ENCODE measurements at places on chromosomes 1 and 21.

- DNase-seq: no peak
Observed at GRCh38 chr1:1136547-1137230, 20.8 kb upstream of the C1orf159 start.

DNA sequence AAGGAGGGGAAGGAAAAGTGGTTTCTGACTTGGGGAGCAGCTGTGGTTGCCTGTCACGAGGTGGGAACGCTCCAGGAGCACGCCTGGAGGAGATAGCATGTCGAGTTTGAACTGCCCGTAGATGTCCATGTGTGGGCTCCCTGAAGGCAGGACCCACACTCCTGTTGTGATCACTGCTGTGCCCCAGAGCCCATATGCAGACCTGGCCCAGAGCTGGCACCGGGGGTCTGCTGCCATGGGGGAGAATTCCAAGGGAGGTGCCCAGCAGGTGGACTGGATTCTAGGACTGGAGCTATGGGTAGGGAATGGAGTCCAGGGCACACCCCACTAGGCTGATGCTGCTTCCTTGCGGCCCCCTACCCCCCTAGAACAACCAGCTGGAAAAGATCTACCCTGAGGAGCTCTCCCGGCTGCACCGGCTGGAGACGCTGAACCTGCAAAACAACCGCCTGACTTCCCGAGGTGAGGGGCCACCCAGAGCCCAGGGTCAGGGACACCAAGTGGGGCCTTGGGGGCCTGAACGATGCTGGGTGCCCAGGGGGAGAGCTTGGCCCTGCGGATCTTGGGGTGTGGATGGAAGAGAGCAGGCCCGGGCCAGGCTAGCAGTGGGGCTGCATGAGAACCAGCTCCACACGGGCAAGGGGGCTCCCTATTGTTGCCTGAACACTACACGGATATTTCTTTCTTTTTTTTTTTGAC is 9.3 kb downstream of the PODN start:
- no peak for DNase-seq

- no peak for DNase-seq
Observed at GRCh38 chr1:167532964-167533824, 14.9 kb upstream of the CD247 start.

DNA sequence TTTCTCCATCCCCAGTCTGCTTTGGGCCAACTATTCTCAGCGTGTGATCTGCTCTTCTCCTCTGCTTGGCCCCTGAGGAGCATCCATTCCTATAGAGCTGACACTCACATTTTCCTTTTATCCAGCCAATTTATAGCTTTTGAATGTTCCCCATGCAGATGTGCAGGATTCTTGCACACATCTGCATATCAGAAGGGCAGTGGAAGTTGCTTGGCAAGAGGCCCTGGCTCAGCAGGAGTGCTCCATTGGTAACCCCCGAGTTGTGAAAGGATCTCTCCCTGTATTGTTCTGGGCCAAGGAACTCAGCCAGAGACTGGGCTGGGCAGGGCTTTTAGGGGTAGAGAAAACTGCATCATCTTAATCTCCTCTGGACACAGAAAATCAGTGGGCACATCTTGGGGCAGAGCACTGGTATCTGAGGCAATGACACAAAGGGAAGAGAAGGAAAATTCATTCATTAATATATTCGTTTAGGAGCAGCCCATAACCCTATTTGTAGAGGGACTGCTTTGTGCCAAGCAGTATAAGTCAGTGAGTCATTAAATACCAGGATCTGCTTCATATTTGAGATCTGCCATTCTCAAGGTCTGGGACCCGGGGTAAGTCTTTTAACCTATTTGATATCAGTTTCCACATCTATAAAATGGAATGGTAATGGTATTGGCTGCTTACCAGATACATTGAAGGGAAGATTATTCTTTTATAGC is 31.0 kb upstream of the BEND5 start:
- DNase-seq: no peak

GRCh38 chr1:60978421-60979357 is 103.7 kb upstream of the NFIA start:
- no peak for DNase-seq

- DNase-seq: no peak
Observed at GRCh38 chr1:95230256-95230655, 3.8 kb upstream of the RWDD3 start.

- DNase-seq: no peak
Observed at GRCh38 chr1:202844259-202844658, 33.5 kb downstream of the PCAT6 start.

- DNase-seq: peak; percentile 43
Observed at GRCh38 chr1:221839782-221840395, 98.0 kb upstream of the DUSP10 start.

DNA sequence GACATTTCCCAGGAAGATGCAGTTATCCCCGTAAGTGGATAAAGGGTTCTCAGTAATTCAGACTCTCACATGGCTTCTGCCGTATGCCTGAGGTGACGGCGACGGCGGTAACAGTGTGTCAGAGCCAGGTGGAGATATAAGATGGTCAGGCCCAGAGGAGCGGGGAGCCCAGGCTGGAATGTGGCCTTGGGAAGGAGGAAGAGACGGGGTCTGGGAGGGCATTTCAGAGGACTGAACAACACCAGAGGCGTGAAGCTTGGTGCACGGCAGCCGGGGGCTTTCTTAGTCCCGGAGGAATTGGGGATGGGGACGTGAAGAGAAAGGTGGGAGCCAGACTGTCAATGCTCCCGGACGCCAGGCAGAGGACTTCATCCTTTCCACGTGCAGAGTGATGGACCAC is 1.0 kb downstream of the RER1 start:
- no peak for DNase-seq

DNA sequence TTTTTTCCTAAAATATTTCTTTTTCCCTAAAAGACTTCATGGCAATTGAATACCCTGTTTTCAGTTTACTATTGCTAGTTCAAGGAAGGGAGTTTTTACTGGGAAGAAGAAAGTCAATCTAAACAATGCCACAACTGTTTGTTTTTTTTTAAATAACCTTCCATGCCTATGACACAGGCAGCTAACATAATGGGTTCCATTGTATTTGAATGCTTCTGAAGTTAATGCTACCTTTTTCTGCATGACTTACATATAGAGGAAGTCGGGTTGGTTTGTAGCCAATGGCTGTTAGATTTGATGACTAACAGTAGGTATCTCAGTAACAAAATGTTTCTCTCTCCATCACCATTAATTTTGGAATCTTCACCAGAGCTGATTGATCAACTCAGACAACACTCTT is 134.0 kb downstream of the KIF26B start:
- no peak for DNase-seq

DNA sequence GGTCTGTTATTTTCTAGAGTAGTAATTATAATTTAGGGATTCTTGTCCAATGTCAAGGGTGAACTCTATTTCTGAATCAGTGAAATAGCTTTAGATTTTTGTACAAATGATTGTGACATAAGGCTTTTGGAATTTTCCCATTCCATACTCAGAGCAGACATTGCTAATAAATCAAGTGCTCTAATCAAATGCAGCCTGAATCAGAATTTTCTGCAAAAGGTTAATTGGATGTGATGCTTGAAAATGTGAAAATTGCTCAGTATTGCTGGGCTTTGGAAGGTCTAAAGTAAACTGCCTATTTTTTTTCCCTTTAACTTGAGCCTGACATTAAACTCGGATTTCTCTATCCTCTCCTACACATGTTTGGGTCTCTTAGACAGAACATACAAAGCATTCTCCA is 23.2 kb downstream of the SGIP1 start:
- DNase-seq: no peak

GRCh38 chr1:162319493-162320175 is 57.0 kb downstream of the SPATA46 start:
- no peak for DNase-seq

DNA sequence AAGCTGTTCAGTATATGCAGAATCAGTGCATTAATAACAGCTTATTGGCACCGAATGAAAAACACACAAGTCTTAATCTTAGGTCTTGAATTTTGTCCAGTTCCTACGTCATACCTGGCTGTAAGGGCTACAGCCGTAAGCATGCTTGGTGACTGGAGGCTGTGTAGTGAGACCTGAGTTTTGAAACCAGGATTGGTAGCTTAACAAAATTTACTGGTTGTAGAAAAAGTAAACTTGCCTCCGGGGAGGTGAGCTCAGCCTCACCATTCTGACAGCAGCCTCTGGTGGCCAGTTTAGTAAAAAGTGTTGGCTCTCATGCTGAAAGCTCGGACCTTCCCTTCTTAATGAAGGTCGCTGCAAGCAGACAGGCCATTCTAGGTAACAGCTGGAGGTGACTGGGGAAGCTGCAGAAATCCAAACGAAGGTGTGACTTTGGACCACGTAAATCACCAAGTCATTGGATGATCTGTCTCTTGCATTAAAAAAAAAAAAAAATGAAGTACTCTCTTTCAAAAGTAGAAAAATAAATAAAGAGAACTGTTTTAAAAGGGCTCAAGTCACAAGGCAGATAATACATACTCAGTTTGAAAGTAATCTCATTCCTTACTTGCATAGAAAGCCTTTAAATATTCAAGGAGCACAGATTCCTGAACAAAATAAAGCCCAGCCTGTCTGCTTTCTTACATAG is 48.9 kb downstream of the HLCS start:
- DNase-seq: no peak

DNA sequence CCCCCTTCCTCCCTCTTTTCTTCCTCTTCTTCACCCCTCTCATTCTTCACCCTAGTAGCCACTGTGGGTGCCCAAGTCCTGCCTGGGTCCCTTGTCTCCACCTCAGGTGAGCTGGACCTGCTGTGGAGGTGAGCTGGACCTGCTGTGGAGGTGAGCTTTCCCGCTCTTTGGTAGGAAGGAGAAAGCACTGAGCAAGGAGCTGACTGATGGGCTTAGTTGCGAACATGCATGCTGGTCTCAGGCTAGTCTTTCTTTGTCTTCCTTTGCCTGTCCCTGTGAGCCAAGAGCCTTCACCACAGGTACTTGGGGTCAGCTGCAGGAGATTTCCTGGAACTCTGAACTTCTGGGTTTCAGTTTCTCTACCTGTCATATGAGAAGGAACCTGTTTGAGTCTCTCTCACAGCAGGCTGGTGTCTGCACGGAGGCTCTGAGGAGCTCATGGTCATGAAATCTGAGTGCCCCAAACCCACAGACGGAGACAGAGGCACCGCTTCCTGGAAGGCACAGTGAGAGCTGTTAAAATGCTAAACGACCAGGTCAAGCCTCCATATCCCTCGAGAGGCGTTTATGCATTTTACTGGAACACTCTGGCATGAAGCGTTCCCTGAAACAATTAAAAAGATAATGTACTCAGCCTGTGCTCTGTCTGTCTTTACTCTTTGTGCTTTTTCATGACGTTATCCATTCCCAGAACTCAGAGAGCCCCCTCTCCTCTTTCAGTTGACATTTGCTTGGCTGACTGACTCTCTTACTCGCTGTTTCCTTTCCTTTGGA is 69.5 kb downstream of the RHOU start:
- no peak for DNase-seq

- peak; percentile 12 for DNase-seq
Observed at GRCh38 chr1:77900687-77901293, 12.4 kb downstream of the NEXN start.

- DNase-seq: no peak
Observed at GRCh38 chr1:69569576-69570328, 2.0 kb downstream of the LRRC7 start.

- DNase-seq: no peak
Observed at GRCh38 chr1:237759377-237759776, 131.3 kb downstream of the ZP4 start.

DNA sequence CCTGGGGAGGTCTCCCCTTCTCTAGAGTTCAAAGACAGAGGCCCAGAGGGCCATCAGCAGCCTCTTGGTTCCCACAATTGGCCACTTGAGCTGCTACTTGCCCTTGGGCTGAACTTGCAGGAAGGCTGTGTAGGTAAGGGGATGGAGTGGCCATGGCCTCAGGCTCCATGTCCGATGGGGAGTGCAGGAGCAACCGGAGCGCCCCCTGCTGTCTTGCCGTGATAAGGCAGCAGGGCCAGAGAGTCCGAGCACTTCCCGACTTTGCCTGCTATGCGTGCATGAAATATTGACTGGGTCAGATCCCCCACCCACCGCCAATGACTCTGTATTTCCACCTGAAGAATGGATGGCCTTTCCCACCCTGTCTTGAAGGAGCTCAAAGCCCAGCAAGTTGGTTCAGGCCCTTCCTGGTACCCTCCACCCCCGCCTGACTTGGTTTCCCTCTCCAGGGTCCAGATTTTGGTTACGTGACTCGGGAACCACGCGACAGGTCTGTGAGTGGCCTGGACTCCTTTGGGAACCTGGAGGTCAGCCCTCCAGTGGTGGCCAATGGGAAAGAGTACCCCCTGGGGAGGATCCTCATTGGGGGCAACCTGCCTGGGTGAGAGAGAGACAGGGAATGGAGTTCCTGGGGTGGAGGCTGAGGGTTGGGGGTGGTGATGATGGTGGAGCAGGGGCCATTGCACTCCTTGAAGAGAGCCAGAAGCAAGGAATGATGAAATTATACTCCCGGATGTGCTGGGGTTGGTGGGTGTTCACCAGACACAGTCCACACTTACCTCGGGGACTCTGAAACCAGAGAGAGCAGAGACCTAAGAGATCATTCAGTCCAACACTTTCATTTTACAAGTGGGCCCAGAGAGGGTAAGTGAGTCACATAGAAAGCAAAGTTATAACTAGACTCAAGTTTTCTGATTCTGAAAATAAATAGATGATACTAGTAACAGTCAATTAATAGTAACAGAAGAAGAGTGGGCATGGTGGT is 25.6 kb downstream of the PADI3 start:
- no peak for DNase-seq

DNA sequence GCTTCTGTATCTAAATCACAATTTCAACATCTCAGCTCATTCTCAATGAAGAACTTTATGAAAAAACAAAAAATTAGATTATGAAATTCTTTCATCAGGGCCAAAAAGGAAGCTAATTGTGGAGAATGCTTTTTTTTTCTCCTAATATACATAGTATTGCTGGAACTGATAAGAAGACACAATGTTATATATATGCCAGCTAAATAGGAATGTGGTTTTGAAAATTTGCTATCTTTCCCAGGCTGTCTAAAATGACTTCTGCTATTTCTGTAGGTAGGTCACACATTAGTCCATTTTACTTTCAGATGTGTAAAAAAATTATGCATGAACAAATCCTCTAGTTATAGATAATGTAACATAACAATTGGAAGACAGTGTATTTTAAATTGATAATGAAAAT is 732.9 kb downstream of the RWDD3 start:
- DNase-seq: no peak

DNA sequence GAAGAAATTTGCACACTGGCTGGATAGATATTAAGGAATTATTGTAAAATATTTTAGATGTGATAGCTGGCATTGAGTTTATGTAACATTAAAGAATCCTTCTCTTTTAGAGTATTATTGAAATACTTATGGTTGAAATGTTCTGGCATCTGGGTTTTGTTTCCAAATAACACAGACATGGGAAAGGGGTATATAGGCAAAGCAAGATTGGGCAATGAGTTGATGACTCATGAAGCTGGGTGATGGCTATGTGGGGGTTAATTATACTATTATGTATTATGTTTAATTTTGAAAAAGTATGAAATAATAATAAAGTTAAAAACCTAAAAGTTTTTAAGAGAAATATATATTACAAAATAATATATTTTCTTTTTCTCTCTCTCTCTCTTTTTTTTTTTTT is 12.5 kb upstream of the PTPN14 start:
- no peak for DNase-seq

GRCh38 chr1:169724168-169724567 is 9.7 kb downstream of the SELE start:
- DNase-seq: no peak

GRCh38 chr1:238419209-238419608 is 528.5 kb upstream of the ZP4 start:
- DNase-seq: no peak

- peak; percentile 10 for DNase-seq
Observed at GRCh38 chr1:225882694-225883615, 775 bp upstream of the TMEM63A start.

All from CD4-positive, alpha-beta T cell (primary cell).